A673 (cell line): ENCODE measurements at places on chromosomes 4 and X.

DNA sequence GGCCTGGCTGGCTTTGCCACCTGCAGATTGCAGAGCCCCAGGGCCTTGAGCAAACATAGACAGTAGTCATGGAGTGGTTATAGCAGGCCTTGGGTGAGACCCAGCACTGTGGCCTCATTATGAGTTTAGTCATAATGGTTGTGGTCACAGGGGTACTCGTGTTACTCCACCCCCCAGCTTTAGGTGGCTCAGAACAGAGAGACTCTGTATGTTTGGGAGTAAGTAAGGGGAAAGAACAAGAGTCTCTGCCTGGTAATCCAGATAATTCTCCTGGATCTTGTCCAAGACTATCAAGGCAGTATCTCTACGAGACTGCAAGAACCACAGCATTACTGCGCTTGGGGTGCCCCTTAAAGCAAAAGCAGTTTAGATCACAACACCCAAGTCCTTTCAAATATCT is 62.3 kb upstream of the SCRG1 start:
- DNase-seq: no peak

DNA sequence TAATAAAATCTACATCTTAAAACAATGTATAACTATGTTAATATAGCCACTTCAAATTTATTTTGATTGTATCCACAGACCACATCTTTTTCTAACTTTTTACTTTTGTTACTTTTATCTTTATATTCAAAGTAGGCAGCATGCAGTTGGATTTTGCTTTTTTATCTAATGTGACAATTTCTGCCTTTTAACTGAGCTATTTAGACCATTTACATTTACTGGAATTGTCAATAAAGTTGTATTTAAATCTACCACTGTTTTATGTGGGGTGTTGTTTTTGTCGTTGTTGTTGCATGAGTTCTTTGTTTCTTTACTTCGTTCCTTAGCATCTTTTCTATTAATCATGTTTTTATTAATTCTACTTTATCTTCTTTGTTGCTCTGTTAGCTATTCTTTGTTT is 42.0 kb downstream of the NEUROG2 start:
- DNase-seq: no peak

DNA sequence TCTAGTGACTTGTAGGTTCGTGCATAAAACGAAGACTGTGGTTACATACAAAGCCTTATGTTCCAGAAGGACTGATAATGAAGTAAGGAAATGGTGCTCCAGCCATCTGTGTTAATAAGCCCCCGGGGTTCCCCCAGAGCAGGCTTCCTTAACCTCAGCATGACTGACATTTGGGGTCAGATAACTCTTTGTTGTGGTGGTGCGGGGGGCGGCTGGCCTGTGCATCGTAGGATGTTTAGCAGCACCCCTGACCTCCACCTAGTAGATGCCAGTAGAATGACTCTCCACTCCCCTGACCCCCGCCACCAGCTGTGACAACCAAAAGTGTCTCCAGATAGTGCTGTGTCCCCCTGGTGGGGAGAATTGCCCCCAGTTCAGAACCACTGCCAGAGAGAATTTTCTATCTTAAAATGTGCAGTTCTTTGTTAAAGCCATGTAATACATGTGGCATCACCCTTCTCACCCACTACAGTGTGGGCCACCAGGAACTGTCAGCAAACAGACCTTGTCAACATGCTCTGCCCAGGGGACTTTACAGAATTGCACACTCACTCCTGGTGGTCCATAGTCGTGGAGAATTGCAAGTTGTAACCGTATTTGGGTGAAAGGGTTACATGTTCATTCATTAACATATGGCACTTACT is 7.5 kb downstream of the SH3KBP1 start:
- no peak for DNase-seq

- no peak for DNase-seq
Measured at GRCh38 chrX:40298069-40298468, 200.3 kb upstream of the BCOR start.

GRCh38 chr4:131547506-131547981 is 1601.5 kb upstream of the PCDH10 start:
- DNase-seq: no peak

GRCh38 chr4:139972305-139972704 is 181.7 kb downstream of the MAML3 start:
- DNase-seq: no peak

GRCh38 chrX:4028151-4028550 is 314.7 kb upstream of the PRKX start:
- no peak for DNase-seq

- no peak for DNase-seq
Measured at GRCh38 chr4:174177536-174177935, 105.9 kb downstream of the FBXO8 start.

DNA sequence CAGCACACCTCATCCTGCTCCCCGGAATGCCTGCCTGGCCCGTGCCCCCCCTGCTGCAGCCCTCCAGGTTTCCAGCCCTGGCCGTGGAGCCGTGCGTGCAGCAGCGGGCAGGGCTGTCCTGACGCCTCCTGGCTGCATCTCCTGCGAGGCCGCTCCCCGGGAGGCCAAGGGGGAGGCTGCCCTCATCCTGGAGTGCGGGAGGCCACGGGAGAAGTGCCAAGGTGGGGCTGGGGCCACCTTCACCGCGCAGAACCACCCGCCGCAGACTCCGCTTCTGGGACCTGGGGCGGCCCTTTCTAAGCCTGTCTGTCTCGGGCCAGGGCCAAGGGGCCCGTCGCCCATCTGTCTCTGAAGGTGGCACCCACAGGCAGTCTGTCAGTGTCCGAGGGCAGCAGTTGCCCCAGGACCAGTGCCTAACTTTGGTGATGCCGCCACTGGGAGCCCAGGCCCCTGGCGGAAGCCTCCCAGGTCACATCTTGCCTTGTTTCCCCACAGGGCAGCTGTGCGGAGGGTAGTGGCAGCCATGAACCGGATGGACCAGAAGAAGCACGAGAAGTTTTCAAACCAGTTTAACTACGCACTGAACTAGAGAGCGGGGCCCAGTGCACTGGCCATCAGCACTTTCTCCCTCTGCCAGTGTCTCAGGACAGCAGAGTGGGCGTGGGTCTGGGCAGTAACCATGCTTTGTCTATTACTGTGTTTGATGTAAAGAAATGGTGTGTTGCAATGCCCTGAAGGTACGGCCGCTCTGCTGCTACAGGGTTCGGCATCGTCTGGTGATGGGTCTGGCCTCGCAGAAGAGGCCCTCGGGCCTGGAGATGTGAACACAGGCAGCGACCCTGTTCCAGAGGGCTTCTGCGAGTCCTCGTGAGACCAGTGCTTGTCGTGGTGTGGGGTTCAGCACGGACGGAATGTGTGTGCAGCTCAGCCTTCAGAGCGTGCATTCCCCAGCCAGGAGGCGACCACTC is 20.6 kb downstream of the NKX1-1 start:
- no peak for DNase-seq

- no peak for DNase-seq
Measured at GRCh38 chrX:129238011-129238410, 285.3 kb downstream of the SMARCA1 start.

- peak; percentile 25 for DNase-seq
Measured at GRCh38 chr4:766152-766515, 59.8 kb downstream of the CPLX1 start.

GRCh38 chr4:89469930-89470375 is 162.4 kb upstream of the GPRIN3 start:
- peak; percentile 42 for DNase-seq

DNA sequence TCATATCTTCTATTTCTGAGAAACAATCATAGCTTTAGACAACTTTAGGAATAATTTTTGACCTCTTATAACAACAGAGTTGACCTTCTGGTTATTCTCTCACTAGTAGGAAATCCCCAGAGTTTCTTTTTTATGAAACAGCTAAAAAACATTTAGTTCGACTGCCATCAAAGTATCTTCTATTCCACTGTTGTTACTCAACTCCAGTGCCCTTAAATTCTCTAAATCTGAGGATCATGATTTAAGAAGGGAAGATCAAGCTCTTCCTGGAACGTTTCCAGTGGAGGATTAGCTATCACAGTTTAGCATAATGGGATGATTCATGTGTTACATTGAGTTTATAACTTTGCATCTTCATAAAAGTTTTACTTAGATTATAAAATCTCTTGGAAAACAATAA is 134.9 kb upstream of the VEGFC start:
- peak; percentile 83 for DNase-seq

DNA sequence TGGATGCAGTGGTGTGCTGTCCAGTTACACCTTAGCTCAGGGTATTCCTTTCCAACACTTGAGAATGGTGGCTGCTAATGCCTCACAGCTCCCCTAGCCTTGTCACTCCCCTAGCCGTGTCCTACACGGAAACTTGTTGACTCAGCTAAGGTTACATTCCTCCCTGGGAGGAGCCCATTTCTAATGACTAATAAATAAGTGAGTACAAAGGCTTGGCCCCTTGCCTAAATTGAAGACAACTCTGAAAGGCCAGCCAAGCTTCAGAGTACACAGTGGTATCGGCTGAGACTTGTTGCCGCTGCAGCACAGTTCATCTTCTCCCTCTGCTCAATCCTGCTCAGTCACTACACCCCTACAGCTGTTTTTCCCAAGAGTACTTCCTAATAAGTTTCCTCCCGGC is 21.2 kb upstream of the SLC25A31 start:
- peak; percentile 24 for DNase-seq

- no peak for DNase-seq
Measured at GRCh38 chrX:332916-333610, 14.5 kb upstream of the GTPBP6 start.

- no peak for DNase-seq
Measured at GRCh38 chrX:109372716-109373115, 109.2 kb downstream of the GUCY2F start.

- DNase-seq: no peak
Measured at GRCh38 chr4:184205243-184205642, 12.4 kb downstream of the ENPP6 start.

DNA sequence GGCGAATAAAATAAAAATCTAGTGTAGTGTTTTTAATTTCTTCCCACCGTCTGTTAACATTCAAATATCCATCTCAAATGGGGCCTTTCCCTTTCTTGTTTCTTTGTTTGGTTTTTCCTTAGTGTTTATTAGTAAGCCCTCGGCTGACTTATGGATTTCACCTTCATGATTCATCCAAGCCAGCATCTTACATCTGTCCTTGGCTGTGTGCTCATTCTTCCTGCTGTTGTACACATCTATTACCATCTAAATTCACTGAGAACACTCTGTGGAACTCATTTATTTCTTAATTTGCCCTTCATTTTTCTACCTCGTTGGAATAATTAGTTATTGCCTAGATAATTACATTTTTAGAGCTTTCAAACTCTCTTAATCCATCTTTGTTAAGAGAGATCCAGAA is 84.9 kb downstream of the SPCS3 start:
- DNase-seq: no peak

GRCh38 chr4:6017030-6017429 is 1.2 kb downstream of the C4orf50 start:
- DNase-seq: no peak

DNA sequence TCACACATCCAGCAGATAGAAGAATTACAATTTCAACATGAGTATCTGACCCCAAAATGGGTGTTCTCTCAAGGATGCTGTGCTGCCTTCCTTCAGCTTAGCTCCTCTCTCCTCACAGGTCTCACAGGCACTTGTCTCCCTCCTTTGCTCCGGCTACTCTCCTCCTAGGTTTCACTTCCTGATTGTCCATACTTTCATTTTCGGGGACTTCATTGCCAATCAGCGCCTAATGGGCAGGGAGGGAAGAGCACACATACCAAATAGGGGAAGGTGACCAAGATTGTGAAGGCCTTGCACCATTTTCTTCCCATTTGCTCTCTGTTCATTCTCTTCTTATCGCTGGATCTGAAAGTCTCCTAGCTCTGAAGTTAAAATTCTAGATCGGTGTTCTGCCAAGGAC is 125.4 kb upstream of the EOLA2 start:
- no peak for DNase-seq

GRCh38 chr4:169248645-169249044 is 22.1 kb downstream of the SH3RF1 start:
- DNase-seq: no peak

GRCh38 chrX:5748586-5749150 is 480.0 kb downstream of the NLGN4X start:
- DNase-seq: peak; percentile 90

DNA sequence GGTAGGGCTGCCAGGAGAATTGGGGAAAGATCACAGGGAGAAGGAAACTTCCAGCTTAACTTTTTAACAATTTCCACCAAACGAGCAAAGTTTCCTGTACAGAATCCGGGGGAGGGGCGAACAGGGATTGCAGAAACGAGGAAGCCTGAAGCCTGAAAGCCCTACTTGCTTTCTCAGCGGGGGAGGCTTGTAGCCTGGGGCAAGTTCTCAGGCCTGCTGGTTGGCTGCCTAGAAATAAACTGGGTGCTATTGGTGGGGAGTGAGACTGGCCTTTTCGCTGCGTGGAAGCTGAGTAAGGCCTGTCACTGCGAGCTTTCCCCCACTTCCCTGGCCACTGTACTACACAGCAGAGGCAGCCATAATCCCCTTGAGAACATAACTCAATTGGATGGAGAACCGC is 110.8 kb upstream of the ATP8A1 start:
- DNase-seq: no peak

DNA sequence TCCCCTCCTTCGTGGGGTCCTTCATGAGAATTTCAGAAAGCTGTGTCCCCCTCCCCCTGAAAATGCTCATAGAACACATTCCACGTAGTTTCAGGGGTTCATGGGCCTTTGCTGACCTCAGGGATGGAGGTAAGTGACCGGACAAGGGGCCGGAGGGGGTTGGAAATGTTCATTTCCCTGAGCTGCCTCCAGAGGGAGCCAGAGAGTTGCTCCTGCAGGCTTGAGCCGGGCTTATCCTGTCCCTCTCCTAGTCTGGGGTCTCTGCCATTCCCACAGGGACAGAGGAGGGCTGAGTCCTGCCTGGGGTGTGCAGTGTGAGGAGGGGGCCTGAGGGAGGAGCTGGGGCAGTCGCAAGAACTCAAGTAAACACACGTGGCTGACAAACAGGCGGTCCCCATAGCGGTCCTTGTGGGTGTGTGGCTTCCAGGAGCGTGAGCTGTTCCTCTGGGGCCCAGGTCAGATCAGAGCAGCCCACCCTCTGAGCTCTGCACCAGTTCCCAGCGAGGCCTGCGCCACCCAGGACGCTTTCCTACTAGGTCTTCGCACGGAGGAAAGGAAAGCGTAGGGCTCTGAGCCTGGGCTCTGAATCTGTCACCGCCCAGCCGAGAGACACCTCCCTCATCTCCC is 62.5 kb downstream of the WFS1 start:
- no peak for DNase-seq

DNA sequence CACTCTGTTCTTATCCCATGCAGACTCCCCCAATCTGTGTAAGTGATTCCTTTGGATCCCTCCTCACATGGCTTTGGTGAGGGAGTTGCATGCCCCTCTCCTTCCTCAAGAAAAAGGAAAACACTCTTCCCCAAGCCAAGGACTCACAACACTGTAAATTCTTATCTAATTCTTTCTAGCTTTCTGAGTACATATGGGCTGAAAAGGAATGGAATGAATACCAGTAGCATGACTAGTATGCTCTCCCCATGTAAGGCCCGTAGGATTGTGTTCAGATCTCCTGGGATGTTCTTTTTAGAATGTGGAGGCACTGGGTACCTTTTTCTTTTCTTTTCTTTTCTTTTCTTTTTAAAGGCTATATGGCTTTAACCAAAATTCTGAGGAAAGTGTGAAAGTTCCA is 17.0 kb upstream of the MAGED1 start:
- DNase-seq: no peak

- no peak for DNase-seq
Measured at GRCh38 chr4:22460266-22460665, 55.6 kb downstream of the ADGRA3 start.
